Fibroblast of villous mesenchyme (primary cell): ENCODE measurements at places on chromosomes 4 and X. TPM values are rescaled to one million over a fixed set of nuclear protein-coding genes. Genes with fewer than 3 reads are reported as not detected.

GRCh38 chr4:1172971-1173757 is 781 bp upstream of the SPON2 start:
- DNase-seq, result peak; percentile 99

DNA sequence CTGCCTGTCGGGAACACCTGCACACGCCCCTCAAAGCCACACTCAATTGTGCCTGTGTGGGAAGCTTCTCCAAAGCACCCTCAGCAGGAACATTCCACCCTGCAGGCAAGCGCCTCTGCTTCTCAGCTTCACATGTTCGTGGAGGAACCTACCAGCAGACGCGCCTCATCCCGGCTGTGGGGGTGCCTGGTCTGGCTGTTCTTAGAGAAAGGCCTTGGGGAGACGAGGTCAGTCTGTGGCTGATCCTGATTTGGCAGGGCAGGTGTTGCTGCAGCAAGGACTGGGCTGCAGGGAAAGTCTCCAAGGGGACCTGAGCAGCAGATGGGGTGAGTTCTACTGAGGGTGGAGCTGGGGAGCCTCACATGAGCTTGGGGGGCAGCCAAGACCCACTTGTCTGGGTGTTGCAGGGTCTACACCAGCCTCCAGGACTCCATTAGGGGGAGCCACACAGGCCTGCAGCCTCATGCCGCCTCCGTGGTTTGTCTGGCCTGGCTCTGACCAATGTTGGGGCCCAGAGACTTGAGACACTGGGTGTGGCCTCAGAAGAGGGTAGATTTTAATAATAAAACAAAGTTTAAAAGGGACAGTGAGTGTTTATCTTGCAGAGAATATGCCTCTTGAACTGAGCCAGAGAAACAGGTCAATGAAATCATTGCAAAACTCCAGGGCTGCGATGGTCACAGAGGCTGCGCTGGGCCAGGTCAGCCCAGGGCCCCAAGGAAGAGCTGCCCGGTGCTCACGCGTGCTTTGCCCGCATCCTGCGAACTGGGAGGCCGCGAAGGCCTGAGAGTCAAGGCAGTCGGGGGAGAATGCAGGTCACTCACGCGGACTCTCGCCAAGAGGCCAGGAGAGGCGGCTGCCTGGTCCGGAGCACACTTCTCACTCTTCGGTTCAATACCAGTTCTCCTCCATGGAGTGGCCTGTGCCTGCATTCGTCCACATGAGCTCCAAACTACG is 21.1 kb downstream of the RNF212 start:
- DNase-seq, result no peak

GRCh38 chrX:100606753-100607152 is 22.0 kb downstream of the TNMD start:
- no peak for DNase-seq

DNA sequence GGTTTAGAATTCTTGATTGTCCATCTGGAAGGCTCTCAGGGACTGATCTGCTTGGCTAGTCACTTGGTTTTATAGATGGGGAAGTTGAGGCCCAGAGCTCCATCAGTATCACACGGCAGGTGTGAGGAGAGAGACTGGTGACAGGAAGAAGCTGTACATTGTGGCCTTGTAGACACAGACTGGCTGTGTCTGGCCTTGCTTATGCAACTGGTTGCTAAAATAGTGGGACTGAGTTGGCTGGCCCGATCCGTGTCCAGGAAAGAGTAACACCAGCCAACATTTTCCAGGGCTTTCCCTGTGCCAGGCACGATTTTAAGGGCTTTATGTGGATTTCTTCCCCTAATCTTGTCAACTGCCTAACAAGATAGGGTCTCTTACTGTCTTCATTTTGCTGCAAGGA is 2.8 kb downstream of the TBC1D14 start:
- DNase-seq, result no peak

DNA sequence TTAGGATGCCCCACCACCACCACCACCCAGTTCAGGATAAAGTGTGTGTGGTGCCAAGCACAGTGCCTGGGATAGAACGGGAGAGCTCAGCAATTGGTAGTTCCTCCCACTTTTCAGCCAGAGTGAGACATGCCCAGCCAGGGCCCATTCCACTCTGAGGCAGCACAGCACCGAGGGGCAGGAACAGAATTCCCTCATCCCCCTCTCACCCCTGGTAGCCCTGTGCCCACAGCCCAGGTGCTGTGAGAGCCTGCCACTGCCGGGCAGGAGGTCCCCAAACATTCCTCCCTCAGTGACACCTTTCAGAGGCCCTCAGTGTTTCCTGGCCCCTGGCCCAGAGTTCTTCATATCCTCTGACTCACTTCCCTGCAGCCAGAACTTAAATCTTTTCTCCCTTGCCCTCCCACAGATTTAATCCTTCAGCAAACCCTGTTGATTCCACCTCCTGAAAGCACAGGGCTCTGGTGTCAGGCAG is 8.1 kb downstream of the RIPPLY1 start:
- DNase-seq, result peak; percentile 68

- DNase-seq, result no peak
These were observed 428.6 kb downstream of the ADGRL3 start for GRCh38 chr4:61628727-61629126.

- no peak for DNase-seq
These were observed 190.6 kb upstream of the LEF1 start for GRCh38 chr4:108359130-108359985.

- DNase-seq, result peak; percentile 45
These were observed 3.2 kb downstream of the SPRY1 start for GRCh38 chr4:123399627-123400358.

DNA sequence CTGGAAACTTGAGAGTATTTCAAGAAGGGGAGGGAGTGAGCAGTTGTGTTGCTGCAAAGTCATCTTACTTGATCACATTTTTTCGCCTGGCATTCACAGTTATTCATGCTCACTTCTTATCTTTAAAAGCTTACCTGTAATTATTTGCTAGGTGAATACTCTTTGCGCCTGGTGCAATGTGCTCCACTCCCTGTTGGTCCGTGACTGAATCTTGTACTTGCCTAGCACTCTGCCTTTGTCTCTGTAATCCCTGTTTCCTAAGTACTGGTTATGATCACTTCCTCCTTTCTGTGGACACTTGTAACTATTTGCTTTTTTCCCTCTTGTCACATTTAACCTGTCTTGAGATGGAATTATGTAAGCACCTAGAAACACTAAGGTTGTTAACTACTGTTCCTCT is 5.8 kb downstream of the BMP2K start:
- DNase-seq, result no peak

GRCh38 chr4:105462576-105462975 is 11.3 kb downstream of the PPA2 start:
- DNase-seq, result no peak

DNA sequence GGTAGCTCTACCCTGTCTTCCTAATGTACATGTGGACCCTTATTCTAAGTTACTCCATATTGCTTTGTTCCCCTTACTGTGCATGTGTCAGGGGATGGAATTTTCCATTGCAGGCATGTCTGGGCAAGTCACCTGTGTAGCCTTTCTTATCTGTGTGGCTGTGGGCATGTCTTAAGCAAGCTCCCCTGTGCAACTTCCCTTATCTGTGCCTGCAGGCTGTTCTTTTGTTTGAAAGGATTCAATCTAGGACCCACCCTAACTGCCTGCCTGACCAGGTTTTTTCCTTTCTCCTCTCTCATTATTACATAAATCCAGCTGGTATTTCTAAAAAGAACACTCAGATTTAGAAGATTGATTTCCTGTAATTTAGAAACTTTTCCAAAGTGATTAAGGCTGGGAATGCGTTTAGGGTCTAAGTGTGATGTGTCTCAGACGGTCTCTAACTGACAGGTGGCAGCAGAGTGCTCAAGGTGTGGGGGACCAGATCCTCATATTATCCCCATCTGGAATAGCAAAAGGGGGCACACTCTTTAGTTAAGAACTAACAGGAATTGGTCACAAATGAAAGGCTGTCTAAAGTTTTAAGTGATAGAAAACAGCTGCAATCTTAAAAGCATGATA is 198.9 kb upstream of the PPP1R2C start:
- DNase-seq, result no peak

GRCh38 chr4:150874338-150875226 is 140.5 kb downstream of the LRBA start:
- no peak for DNase-seq

- no peak for DNase-seq
These were observed 47.2 kb downstream of the CLOCK start for GRCh38 chr4:55499495-55499894.

DNA sequence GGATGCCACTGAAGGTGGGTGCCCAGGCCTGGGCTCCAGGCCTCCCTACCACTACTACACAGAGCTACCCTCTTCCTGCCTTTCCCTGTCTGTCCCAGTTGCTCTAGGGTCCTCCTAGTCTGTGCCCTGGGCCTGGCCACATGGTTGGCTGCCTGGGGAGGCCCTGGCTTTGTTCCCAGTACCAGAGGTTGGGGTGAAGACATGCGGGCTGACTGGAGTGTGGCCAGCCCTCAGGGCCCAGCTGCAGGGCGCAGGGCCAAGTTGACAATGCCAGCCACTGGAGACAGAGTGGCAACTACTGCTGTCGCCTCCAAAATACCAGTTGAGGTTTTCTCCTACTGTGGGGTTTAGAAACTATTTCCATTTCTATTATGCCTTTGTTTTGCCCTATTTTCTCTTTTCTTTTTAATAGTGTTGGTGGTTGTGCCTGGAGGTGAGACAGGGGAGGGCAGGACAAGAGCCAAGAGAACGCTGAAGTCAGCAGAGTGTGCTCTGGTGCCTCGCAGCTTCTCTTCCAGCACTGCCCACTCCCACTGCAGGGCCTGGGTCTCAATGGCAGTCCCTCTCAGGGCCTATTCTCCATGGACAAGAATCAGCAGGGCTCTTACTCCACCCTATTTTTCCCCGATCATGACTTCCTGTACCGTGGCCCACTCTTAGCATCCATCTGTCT is 32.2 kb upstream of the XPNPEP2 start:
- no peak for DNase-seq

DNA sequence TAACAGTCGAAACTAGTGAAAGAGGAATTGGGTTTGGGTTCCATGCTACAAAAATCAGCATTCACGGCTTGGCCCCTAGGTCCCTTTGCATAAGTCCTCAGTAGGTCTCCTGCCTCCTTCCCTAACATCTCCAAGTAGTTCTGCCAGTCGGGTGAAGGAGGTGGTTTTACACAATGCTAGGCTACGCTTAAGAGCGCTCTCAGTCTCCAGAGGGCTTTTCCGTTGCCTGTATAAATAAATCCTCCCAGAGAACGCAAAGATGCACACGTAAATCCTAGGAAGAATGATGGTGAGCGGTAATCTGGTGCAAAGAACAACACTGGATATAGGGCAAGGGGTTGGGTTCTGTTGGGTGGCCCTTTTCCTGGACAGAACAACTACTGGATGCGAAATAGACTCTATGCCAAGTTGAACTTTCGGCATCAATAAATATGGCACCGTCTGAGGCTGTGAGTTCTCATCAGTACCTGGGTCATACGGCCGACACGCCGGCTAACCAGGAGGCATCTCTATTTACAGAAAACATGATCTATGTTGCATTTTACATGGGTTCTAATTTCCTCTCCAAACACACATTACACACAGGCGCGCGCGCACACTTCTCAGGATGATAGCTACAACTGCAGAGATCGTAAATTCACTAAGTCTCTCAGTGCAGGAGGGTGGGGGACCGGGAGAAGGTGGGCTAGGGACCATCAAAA is 1.3 kb downstream of the CAMK2D start:
- DNase-seq, result peak; percentile 57

- DNase-seq, result no peak
These were observed 51.5 kb upstream of the ETNPPL start for GRCh38 chr4:108814326-108814725.

- no peak for DNase-seq
These were observed 68.2 kb upstream of the WWC2 start for GRCh38 chr4:183030823-183031222.

GRCh38 chr4:18627447-18628005 is 606.0 kb upstream of the LCORL start:
- no peak for DNase-seq

GRCh38 chrX:44949125-44949524 is 76.1 kb downstream of the KDM6A start:
- no peak for DNase-seq

GRCh38 chr4:139018501-139018900 is 2.9 kb downstream of the NOCT start:
- no peak for DNase-seq

- peak; percentile 16 for DNase-seq
These were observed 27.8 kb upstream of the SMIM10 start for GRCh38 chrX:134963041-134963440.

The RPS6KA6 gene
- total RNA-seq, result 7.4 and 16.8 TPM in 2 replicates

The XAGE1A gene
- 0.32 TPM in 1 of 2 replicates, not detected in the other for total RNA-seq

The TAF7L gene
- total RNA-seq, result 0.32 and 1.3 TPM in 2 replicates

The GRIA3 gene
- 8.1 and 19.4 TPM in 2 replicates for total RNA-seq

The STBD1 gene
- total RNA-seq, result 5.8 and 6.9 TPM in 2 replicates

The F8 gene
- 2.2 and 2.3 TPM in 2 replicates for total RNA-seq

The MAGEA3 gene
- total RNA-seq, result not detected in 2 replicates

The RPL10 gene
- total RNA-seq, result 1,310 and 1,322 TPM in 2 replicates

The MSX1 gene
- total RNA-seq, result 3.2 and 4.3 TPM in 2 replicates

The IL1RAPL1 gene
- 1.3 TPM in 2 replicates for total RNA-seq

The EGFL6 gene
- 0.32 and 0.86 TPM in 2 replicates for total RNA-seq
